A172 (cell line): ENCODE measurements at places on chromosomes 11 and 22. TPM values are rescaled to one million over a fixed set of nuclear protein-coding genes. Genes with fewer than 3 reads are reported as not detected.

PRDM11 gene
- 7.6 and 10.1 TPM in 2 replicates for total RNA-seq

RAG2 gene
- total RNA-seq, result not detected in 2 replicates

LPXN gene
- 0.84 and 1.8 TPM in 2 replicates for total RNA-seq

DNA sequence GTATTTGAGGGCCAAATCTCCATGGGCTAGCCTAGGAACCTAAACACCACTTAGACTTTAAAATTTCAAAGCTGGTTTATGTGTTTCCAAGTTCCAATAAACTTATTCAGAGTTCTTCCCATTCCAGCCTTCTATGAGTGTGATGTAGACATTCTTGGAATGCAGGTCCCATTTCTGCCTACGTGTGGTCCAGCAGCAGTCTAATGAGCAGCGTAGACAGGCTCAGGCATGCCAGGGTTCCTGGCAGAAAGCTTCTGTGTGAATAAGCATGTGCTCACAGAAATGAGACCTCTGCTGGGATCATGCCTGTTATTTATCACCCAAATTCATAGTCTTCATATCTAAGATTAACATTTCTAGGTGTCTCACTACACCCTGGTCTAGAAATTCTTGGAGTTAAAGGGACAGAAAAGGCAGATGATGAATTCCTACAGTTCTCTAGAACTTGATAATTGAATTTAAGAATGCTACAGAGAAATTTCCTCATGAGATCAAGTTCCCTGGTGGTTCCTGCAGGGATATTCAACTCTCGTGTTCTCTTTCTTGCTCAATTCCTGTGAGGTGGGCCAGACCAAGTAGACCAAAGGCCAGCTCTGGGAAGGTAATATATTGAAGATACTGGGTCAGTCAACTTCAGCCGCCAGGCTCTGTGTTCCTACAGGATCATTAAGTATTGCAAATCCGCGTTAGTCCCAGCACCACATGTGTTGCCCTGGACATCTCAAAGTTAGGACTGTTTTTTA is 17.6 kb downstream of the RNF185 start:
- DNase-seq, result peak; percentile 54

DNA sequence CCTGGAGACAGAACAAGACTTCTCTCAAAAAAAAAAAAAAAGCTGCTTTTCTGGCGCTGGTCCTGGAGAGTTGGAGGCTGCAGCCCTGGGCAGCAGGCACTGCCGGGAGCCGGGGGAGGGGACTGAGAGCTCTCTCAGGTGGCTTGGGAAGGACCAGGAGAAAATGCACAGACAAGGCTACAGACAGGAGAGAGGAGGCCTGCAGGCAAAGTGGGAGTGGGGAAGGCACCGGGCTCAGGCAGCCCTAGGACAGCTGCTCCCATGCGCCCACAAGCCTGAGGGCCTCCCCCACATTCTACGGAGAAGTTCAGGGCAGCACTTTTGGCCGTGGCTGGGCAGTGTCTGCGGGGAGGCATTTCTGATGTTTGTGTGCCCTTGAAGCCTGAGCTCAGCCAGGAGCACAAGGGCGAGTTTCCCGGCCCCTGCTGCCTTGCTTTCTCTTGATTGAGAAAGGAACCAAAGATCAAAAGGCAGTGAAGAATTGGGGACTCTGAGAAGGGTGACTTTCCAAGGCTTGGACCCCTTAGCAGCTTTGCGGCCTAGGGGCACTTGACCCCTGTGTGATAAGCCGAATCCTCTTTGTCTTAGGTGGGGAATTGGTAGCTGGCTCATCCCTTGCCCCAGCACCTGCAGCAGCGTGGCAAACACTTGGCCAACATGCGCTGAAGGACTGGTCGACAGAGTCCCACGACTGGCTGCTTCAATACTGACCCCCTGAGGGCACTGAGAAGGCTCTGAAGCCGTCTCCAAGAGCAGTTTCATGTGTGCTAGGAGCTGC is 35.3 kb downstream of the PPM1F start:
- DNase-seq, result no peak

DNA sequence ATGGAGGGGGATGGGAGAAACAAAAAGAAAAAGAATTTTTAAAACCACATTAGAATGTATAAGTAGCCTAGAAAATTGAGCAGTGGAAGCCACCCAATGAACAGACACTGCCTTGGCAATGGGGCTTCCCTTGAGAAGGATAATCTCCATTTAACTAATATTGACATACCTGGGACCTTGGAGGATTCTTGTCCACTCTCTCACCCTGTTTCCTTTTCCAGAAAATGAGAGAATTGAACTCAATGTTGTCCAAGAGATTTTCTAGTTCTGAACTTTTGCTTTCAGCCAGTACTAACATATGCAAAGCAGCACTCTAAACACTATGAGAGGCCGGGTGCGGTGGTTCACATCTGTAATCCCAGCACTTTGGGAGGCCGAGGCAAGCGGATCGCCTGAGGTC is 524 bp downstream of the MS4A8 start:
- no peak for DNase-seq

GRCh38 chr11:46099963-46100316 is 21.3 kb downstream of the PHF21A start:
- DNase-seq, result no peak

- no peak for DNase-seq
Measured at GRCh38 chr22:27757928-27758525, 43.5 kb downstream of the MN1 start.

DNA sequence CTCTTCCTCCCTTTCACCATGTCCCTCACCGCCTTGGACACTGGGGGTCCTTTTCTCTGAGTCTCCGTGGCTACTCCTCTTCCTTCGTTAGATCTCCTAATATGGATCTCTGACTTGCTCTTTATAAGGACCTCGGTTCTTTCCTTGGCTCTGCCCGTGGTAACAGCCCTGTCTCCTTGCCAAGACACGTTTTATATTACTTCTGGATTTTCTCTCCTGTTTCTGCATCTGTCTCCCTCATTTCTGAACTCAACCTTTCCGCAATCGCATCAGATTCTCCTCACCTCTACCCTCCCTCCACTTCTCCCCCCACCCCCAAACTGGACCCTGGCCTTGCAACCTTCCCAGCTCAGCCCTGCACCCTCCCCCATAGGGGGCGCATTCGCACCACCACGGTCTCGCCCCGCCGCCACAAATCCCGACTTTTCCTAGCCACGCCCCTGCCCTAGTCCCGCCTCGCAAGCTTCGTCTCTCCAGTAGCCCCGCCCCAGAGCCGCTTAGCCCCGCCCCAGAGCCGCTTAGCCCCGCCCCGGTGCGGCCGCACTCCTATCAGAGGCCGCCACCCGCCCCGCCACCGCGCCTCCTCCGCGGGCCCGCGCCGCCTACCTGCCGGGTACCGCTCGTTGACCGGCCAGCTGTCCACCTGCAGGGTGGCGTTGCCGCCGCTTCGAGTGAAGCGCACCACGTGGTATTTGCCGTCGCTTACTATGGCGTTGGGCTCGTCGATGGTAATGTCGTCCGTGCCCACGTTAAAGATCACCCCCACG is 39.0 kb downstream of the SLC22A12 start:
- no peak for DNase-seq

GRCh38 chr11:116607027-116607426 is 165.8 kb downstream of the BUD13 start:
- DNase-seq, result no peak

DNA sequence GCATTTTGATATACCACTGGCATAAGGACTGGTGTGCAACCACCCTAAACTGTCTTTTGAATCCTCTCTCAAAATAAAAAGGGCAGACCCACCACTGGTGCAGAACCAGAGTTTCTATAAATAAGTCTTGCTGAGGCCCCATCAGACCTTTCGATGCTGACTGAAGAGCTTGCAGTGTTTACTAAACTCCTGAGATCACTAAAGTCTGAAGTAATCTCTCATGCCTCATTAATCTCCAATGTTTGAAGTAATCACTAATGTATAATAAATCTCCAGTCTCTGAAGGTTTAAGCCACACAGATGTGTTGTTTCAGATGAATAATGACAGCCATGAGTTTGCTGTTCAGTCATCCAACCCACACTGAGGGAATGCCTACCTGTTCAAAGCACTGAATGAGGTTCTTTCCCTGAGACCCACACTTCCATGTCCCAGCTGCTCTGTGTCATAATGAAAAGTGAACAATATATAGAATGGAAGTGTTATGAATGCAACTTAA is 50.6 kb upstream of the DEUP1 start:
- no peak for DNase-seq

- no peak for DNase-seq
Measured at GRCh38 chr11:96257972-96258934, 84.7 kb downstream of the MAML2 start.

- no peak for DNase-seq
Measured at GRCh38 chr11:34586488-34587281, 34.2 kb upstream of the EHF start.
